ENCODE measurements at places on chromosomes 5 and 9.

DNA sequence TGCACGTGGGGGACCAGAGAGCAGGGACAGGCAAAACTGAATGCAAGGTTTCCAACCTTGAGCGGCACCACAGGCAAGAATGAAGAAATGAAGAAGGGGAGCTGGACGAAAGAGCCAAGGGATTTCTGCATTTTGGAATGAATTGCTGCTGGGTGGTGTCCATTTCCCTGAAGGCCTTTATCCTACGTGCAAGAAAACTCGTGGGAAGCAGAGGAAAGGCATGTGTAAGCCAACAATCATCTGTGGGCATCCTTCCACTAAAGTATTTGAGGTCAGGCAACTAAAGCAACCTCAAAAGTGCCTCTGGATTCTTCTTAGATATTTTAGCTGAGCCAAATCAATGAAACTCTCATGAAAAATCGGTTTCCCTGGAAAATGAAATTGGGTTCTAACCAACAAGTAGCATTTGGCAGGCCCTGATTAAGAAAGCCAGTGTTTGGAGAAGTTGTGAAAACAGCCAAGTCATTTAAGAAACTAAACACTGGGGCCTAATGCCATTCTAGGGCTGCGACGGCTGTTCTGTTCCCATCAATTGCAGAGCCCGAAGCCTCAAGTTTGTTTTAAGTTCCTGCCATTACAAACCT lies 4.7 kb upstream of the TGFBI start:
- peak; percentile 83 for DNase-seq

DNA sequence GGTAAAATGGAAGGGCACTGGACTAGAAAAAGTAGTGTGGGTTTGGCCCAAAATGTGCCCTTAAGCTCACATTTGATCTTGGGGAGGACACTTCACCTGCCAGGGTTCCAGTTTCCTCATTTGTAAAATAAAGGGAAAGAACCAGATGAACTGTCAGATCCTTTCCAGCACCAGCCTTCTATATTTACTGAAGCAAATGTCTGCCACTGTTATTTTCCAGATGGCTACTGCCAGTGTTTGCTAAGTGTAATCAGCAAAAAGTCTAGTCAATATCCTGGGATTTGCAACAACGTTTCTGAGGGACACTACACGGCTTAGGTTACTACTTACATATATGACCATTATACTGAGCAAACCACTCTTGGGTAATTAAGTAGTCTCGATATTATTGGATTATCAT lies 340.3 kb downstream of the KCNN2 start:
- DNase-seq = no peak

DNA sequence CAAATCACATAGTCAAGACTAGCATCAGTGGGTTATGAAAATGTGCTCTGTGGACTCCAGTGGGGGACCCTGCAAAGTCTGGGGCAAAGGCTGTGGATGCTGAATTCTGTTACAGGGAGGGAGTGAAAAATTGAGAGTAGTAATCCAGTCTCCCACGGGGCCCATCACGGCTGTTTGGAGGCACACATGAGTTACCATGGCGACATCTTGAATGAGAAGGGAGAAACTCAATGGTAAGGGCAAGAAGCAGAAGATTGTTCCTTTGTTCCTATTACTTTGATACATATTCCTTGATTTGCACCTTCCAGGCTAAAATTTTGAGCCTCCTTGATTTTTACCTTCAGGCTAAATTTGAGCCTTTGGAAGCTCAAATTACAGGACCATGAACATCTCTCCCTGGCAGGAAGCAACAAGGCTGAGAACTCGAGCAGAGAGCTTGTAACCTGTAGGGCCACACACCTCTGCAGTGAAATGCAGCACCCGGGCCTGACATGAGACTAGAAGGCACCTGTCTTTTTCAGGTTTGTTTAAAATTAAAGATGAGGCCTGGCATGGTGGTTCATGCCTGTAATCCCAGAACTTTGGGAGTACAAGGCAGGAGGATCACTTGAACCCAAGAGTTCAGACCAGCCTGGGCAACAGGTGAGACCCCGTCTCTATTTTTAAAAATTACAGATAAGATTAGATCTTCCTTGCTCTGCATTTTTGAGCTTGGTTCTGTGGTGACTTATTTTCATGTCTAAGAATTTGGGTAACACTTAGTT lies 31.0 kb upstream of the ZFR start:
- no peak for DNase-seq

DNA sequence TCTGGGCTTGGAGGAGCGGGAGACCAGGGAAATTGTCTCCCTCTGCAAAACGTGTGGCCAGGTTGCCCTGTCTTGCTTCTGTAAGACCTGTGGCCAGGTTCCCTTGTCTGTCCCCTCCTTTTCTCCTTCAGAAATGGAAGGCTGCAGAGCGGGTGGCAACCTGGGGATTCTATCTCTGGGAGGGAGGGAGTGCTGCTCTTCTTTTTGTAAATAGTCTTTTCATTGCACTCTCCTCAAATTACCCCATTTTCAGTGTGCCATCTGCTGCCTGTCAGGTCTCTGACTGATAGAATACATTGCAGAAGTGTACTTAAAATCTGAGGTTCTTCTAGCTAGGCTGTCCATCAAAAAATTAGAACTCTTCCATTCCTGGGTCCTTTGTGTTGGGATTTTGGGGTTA lies 126.0 kb downstream of the GABRB2 start:
- no peak for DNase-seq

DNA sequence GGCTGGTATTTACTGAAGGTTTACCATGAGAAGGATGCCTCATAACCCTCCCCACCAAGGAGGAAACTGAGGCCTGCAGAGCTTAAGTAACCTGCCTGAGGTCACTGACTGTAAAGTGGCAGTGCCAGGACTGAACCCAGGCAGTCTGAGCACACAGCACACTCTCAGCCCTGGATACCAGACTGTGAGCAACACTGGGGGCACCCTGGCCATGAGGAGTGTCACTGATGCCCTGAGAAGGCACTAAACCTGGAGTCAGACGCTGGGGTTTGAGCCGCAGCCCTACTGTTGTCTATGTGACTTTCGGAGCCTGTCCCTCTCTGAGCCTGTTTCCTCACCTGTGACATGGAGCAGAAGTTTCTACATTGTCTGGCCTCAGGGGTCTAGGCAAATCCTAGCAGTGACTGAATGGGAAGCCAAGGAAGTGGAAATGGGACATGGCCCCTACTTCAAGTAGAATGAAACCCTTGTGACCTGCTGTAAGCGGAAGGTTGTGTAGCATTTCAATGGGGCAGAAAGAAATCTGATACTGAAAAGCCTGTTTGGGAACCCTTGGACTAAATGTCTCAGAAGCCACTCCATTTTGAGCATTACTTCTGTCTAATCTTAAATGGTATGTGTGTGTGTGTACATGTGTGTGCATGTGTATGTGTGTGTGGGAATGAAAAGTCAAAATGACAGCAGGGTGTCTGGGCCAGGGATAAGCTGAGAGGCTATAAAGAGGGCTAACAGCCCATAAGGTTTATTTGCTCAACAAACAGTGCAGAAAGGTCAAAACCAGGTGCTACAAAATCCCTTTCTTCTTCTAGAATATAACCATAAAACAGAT lies 36.0 kb downstream of the B4GALT1 start:
- no peak for DNase-seq

GRCh38 chr9:126778141-126778540 lies 26.7 kb upstream of the ZBTB43 start:
- DNase-seq = no peak

DNA sequence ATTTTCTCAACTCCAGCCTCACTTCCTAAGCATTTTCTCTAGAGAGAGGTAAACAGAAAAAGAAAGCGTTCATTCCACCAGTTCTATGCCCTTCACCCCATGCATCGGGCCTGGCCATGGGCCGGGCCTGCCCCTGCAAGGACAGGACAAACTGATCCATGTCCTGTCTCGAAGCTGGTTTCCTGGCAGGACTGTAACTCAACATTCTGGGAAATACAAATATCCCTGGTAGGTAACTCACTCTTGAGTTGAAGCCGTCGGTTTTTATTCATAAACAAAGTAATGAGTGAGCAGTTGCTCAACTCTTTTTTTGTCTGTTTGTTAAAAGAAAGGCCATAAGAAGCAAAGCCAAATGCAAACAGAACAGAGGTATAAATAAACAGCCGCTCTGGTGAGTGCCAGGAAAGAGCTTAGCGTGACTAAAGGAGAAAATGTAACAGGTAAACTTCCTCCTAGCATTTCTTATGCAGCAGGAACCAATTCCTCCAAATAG lies 64.4 kb upstream of the DNAH5 start:
- no peak for DNase-seq

- no peak for DNase-seq
These were observed 49.1 kb upstream of the VDAC1 start for GRCh38 chr5:134053840-134054338.

- no peak for DNase-seq
These were observed 11.7 kb downstream of the EXD3 start for GRCh38 chr9:137411260-137411644.

GRCh38 chr9:129145316-129145715 lies 32.7 kb downstream of the IER5L start:
- DNase-seq = no peak

DNA sequence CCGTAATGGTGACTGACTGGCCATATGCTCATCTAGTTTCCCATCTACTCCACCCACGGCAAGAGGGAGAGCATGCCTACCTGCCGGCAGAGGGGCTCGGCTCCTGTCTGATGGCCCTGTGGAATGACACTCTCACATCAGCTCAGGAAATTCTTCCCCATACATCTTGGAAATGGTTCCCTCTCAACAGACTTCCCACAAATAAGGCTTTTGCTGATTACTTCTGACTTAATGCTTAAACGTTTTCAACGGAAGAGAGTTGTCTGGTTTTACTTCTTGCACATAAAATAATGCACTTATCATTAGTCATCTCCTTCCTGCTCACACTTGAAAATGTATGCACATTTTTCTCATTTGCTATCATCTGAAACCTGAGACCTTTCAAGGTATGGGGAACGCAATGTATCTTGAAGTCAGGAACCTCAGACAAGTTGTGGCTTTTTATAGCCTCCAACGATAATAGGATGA lies 129.5 kb downstream of the TTLL11 start:
- peak; percentile 97 for DNase-seq

- DNase-seq = no peak
These were observed 158.1 kb upstream of the NREP start for GRCh38 chr5:111914966-111915636.

- no peak for DNase-seq
These were observed 16.0 kb upstream of the SARDH start for GRCh38 chr9:133754187-133754586.

GRCh38 chr9:98248737-98249474 lies 6.5 kb downstream of the TBC1D2 start:
- peak; percentile 93 for DNase-seq

- DNase-seq = peak; percentile 56
These were observed 25.0 kb upstream of the SPTLC1 start for GRCh38 chr9:92140074-92140753.

DNA sequence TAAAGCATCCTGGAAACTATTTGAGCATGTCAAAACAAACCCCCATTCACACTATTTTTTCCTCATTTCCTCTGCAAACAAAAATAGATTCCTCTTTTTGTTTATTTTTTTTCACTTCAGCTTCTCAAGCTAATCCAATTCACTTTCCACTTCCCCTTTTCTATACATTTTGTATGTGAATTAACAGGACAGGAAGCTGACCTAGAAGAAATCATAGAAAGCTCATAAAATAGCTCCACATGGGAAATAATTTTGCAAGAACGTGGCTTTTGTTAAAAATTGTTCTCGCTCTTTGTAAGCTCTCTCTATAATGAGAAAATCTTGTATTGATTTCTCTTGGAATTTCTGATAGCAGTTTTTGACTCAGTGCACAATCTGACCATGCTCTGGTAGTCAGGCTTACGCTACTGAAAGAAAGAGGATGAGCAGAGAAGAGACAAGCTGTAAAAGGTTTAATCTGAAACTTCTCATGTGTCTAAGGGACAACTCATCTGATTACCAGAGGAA lies 215.8 kb downstream of the ADAMTS12 start:
- no peak for DNase-seq

Data from fibroblast of skin of right quadriceps (primary cell).